A549 treated with DMSO at 1 μM for 4 hours (cell line): ENCODE measurements at places on chromosomes 3 and 15. TPM values are rescaled to one million over a fixed set of nuclear protein-coding genes. Genes with fewer than 3 reads are reported as not detected.

ANKRD34C gene
- total RNA-seq: not detected in 5 replicates

PLOD2 gene
- total RNA-seq: 114 to 189 TPM (median 153 TPM) in 5 replicates

SAMD7 gene
- total RNA-seq: not detected in 5 replicates

PDE8A gene
- total RNA-seq: 29.2 to 37.5 TPM (median 36.2 TPM) in 5 replicates

SMCO1 gene
- not detected in 5 replicates for total RNA-seq

GOLGA8N gene
- 0.94 to 1.7 TPM (median 1.4 TPM) in 5 replicates for total RNA-seq

TGFBR2 gene
- total RNA-seq: 43.5 to 52.1 TPM (median 48.3 TPM) in 5 replicates

SCAANT1 gene
- 0.79 TPM in 1 of 5 replicates, not detected in the others for total RNA-seq
